ENCODE measurements at places on chromosomes 5 and 9.

DNA sequence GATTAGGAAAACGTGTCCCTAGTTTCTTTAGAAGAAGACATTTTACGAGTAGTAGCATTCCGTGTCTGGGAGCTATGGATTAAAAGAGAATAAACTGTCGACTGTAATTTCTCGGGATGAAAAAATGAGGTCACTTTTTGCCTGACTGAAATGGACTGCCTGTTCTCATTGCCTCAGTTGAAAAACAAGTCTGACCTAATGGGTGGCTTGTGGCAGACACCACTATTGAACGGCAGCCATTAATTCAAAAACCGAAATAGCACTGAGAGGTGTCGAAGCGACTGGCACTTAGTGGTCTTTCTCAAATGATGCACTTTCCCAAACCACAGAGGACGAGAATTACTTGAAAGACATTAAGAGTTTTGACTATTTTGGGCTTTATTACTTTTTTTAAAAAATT is 35.4 kb downstream of the OSTF1 start:
- DNase-seq: no peak

DNA sequence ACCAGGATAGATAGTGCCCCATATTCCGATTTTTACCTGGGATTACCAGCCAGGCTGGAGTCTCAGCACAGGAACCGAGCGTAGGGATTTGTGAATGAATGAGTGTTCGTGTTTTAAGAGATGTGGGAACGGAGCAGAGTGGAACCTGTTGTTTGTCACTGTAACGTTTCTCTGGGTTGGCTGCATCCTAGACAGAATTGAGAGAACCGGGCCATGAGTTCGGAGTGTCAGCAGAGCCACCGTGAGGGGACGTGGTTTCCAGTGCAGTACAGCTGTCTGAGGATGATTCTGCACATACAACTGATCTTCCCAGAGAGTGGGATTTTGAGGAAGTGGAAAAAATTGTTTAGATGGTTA is 1.2 kb downstream of the PDE8B start:
- DNase-seq: no peak

DNA sequence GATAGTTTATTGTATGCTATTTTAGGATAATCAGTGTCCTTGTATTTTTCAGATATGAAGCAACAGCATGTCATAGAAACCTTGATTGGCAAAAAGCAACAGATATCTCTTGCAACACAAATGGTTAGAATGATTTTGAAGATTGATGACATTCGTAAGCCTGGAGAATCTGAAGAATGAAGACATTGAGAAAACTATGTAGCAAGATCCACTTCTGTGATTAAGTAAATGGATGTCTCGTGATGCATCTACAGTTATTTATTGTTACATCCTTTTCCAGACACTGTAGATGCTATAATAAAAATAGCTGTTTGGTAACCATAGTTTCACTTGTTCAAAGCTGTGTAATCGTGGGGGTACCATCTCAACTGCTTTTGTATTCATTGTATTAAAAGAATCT is 14.5 kb downstream of the CCT5 start:
- no peak for DNase-seq

GRCh38 chr5:87151547-87151946 is 116.1 kb upstream of the RASA1 start:
- no peak for DNase-seq

DNA sequence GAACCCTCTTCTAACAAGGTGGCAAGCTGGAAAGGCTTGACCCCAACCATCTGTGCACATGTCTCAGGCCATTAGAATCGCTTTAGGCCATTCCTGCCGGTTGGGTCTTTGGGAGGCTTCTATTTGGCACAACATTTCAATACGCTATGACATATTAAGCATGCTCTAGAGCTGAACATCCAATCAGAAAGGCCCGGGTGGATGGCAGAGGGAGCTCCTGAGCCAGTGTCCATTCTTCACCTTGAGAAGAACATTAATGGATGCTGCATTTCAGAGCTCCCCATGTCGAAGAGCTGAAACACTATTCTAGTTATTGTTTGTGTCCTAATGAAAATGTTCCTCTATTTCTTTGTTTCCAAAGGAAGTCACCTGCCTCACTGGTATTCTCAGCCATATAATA is 12.8 kb downstream of the SPATA9 start:
- no peak for DNase-seq

GRCh38 chr9:1469996-1470395 is 419.8 kb downstream of the DMRT2 start:
- DNase-seq: no peak

DNA sequence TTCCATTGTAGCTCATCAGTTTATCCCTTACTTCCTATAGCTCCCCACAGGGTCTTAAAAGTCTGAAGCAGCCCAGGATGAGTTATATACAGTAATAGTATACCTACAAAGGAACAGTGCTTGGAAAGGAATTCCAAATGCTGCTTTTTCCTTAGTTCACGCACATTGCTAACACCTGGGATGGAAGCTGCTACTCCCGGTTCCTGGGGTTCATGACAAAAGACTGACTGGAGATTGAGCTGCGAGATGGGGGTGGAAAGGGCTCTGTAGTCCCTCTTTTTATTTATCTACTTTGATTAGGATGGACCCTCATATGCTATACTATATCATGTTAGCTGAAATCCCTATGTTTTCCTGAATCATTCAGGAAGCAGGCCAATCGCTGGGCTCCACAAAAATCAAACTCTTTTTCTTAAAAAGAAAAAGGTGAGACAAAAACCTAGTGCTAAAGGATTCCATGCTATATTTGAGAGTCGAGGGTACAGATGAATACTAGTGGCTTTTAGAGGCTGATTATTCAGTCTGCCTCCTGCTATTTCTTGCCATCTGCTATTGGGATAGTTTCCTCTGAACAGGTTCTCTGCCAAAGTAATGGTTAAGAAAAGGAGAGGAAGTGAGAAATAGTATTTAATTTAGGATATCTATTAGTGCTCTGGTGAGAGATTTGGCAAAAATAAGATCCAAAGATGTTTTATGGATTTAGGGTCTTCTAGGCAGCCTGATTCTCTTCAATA is 81.2 kb downstream of the MRPS27 start:
- DNase-seq: no peak

DNA sequence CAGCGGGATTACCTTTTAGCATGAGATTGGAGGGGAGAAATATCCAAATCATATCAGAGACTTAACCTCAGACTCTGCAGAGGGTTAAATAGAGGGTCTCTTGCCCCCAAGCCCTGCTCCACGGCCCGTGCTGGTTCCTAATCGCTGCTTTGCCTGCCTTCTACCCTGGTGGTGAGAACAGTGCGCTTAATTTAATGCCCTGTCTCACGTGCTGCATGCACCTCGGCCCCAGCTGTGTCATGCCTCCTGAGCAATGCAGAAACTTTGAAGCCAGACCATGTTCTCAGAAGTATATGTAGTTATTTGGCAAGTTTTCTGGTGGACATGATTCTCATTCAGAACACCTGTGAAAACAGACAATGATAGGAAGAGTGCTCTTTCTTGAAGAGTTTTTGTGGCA is 1.4 kb downstream of the OTULIN start:
- DNase-seq: peak; percentile 16

DNA sequence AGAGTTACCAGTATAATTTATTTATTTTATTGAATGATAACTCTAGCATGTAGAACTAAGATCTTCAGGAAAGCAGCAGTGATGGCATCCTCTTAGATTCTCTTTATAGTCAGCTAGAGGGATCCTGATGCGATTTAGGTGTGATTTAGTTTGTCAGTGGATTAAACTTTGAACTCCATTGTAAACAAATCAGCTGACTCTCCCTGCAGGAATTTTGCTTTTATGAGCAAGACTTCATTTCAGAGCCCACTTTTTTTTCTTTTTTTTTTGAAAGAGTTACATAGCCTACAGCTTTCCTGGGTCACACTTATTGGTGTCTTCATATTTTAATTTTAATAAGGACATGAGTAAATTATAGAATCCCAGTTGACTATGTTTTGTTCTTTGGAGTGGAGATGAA is 93.8 kb upstream of the SEMA6A start:
- no peak for DNase-seq

- DNase-seq: no peak
These were observed 9.5 kb downstream of the TOR4A start for GRCh38 chr9:137286975-137287383.

- DNase-seq: no peak
These were observed 85.4 kb downstream of the TRIM36 start for GRCh38 chr5:115084246-115084793.

DNA sequence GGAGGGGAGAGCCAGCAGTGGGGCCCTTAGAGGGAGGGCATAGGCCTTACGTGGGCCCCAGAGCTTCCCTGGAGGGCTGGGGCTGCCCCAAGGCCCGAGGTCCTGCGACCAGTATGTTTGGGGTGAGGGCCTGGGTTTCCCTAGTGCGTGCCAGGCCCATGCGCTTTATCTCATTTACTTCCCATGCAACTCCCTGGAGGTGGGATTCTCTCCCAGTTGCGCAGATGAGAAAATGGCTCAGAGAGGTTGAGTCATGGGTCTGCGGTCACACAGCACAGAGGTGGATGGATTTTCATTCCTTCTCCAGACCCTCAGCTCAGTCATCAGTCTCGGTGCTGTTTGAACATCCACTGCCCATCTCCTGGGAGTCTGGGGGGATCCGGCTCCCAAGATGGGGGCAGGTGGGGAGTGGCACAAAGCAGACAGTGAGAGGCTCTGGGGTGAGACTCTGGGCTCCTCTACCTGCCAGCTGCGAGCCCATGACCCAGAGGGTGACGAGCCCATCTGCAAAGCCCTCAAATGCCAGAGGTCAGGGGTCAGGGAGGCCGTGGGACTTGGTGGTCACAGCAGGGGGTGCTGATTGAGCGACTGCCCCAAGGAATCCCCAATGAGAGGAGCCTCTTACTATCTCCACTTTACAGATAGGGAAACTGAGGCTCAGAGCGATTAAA is 171.2 kb downstream of the GAPVD1 start:
- no peak for DNase-seq

DNA sequence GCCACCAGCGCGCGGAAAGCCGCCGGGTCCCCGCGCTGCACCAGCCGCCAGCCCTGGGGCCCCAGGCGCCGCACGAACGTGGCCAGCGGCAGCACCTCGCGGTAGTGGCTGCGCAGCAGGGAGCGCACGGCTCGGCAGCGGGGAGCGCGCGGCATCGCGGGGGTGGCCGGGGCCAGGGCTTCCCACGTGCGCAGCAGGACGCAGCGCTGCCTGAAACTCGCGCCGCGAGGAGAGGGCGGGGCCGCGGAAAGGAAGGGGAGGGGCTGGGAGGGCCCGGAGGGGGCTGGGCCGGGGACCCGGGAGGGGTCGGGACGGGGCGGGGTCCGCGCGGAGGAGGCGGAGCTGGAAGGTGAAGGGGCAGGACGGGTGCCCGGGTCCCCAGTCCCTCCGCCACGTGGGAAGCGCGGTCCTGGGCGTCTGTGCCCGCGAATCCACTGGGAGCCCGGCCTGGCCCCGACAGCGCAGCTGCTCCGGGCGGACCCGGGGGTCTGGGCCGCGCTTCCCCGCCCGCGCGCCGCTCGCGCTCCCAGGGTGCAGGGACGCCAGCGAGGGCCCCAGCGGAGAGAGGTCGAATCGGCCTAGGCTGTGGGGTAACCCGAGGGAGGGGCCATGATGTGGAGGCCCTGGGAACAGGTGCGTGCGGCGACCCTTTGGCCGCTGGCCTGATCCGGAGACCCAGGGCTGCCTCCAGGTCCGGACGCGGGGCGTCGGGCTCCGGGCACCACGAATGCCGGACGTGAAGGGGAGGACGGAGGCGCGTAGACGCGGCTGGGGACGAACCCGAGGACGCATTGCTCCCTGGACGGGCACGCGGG is at the start of gene TERT:
TSS of gene TERT (minus strand) at position 234 of the 815 bp plus-strand sequence. CDS start at position 155, 79 bp downstream.
- DNase-seq: peak; percentile 43

DNA sequence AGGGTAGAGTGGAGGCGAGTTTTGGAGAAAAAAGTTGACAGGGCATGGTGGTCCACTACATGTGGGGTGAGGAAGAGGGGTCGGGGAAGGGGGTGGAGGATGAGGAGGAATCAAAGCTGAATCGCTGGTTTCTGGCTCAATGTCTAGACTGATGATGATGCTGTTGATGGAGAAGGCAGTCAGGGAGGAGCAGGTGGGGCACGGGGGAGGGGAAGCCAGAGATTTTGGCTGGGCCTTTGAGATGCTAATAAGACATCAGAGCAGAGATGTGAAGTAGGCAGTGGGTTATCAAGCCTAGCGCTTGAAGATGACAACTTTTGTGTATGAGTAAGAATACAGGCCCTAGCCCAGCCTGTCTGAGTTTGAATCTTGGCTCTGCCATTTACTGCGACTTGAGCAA is 32.4 kb upstream of the TTC23L start:
- no peak for DNase-seq

DNA sequence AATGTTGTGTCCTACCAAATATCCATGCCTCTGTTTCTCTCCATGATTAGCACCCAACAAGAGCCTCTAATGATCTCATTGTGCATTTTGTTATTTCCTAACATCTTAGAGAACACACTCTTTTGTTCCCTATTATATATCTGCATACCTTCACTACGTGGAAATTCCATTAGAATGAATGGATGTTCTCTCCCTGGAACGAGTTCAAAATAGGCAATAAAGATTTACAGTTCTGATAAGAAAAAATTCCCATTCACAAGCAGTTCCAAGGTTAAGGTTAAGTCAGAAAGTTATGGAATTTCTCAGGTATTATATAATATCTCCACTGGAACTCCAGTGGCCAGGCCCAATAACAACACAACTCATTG is 83.7 kb downstream of the TRPM6 start:
- DNase-seq: no peak

- DNase-seq: no peak
These were observed at the start of gene CKMT2 for GRCh38 chr5:81233080-81233634. Gene CKMT2, plus strand, starts transcription at chr5:81233322. Its CDS starts 17,811 bp downstream, at chr5:81251133.

DNA sequence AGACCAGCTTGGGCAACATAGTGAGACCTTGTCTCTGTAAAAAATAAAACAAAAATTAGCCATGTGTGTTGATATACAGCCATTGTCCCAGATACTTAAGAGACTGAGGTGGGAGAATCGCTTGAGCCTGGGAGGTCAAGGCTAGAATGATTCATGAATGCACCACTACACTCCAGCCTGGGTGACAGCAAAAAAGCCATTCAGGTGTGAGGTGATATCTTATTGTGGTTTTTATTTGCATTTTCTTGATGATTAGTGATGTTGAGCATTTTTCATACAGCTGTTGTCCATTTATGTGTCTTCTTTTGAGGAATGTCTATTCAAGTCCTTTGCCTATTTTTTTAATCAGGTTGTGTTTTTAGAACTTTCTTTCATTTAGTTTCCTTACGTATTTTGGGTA is 23.2 kb downstream of the MTAP start:
- DNase-seq: no peak

- DNase-seq: no peak
These were observed 70.5 kb downstream of the GTF3C4 start for GRCh38 chr9:132740526-132741309.

- DNase-seq: no peak
These were observed 229.2 kb upstream of the MAP3K1 start for GRCh38 chr5:56585999-56586691.

DNA sequence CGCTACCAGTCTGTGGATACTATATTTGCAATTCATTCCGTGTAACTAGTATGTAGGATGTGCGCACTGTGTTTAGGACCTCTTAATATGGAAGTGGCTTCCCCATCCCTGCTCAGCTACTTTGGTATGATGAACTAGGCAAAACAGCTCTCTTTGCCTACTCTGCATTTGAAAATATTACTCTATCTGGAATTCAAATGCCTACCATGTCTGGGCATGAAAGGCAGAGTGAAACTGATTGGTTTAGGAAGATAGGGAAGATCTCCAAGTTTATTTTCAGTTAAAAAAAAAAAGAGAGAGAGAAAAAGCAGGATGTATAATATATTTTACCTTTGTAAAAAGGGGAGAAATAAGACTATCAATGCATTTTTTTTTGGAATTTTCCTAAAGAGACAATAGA is 74.1 kb upstream of the ELL2 start:
- no peak for DNase-seq

All from stimulated activated CD4-positive, alpha-beta T cell treated with anti-CD3 and anti-CD28 coated beads, Interleukin-15, amount 100 ng/mL, for 1 hour (primary cell).